ENCODE measurements at places on chromosomes 5 and 9. TPM values are rescaled to one million over a fixed set of nuclear protein-coding genes. Genes with fewer than 3 reads are reported as not detected.

- DNase-seq: no peak
Measured at GRCh38 chr5:27041372-27041771, 3.0 kb upstream of the CDH9 start.

- no peak for DNase-seq
Measured at GRCh38 chr9:131590449-131590848, 45.1 kb downstream of the PRRT1B start.

GRCh38 chr5:54518146-54518817 is 723 bp downstream of the SNX18 start:
- peak; percentile 36 for DNase-seq

- DNase-seq: no peak
Measured at GRCh38 chr9:98807814-98808195, 335 bp downstream of the GALNT12 start.

DNA sequence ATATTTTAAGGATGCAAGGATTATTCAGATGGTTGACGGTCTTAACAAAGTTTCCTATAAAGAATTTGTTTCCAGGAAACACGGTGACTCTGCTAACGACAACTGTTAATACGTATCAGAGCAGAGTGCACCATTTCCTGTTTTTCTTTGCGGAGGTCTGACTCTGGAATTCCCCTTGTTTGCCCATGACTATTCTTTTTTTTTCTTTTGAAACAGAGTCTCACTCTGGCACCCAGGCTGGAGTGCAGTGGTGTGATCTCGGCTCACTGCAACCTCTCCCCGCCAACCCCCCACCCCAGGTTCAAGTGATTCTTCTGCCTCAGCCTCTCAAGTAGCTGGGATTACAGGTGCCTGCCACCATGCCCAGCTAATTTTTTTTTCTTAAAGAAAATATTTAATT is 115.9 kb downstream of the CDC42SE2 start:
- DNase-seq: peak; percentile 78

- DNase-seq: no peak
Measured at GRCh38 chr9:74876382-74876949, 11.3 kb downstream of the TRPM6 start.

GRCh38 chr9:88237991-88238571 is 99.8 kb upstream of the SPATA31C2 start:
- DNase-seq: no peak

- DNase-seq: no peak
Measured at GRCh38 chr9:19156805-19157204, 29.5 kb upstream of the PLIN2 start.

GRCh38 chr5:170220191-170220590 is 12.6 kb upstream of the C5orf58 start:
- no peak for DNase-seq

GRCh38 chr9:130979591-130980385 is 29.2 kb upstream of the LAMC3 start:
- no peak for DNase-seq

DNA sequence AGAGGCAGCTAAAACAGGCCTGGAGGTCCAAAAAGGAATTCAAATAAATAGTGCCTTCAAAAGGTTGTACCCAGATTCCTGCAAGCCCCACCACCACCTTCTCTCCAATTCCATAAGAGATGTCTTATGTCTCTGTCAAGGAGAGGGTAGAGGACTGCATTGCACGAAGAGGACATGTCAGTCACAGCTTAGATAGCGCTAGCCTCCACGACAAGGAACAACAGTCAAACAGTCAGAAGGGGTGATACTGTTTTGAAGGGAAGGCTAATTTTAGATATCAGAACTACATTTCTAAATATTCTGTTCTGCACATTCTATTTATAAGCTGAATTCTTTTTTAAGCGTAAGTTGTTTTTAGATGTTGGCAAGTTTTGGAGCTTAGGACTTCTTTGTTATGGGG is 34.2 kb downstream of the PLAC8L1 start:
- no peak for DNase-seq

DNA sequence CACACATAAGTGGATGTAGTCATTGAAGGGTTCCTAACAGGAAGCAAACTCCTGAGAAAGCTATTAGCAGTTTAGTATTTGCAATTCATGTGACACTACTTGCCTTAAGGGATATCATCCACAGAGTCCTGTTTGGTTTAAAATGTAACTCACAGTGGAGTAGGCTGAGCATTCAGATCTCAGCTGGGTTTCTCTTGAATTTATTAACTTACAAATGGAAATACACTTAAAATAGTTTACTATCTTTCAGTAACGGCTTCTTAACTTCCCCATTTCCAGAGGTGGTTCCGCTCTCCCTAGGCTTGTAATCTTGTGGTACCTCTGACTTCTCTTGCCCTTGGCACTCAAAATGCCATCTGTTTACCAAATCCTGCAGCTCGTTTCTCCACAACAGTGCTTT is 660.7 kb upstream of the ADAMTS16 start:
- no peak for DNase-seq

DNA sequence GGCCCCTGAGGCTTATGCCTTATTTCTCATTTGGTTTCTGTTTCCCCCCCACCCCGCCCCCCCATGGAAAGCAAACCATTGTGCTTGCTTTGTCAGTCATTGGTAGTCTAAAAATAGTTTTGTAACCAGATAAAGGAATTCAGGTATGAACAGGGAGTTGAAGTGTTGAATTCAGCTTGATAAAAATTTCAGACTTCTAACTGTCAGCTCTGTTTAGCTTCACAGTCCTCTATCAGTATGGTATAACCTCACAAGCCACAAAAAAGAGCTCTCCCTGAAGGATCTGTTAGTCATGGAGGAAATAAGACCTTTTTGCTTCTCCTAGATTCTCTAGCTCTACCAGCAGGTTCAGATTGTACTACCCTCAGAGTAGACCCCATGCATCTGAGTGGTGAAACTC is 378.1 kb downstream of the TMEM38B start:
- no peak for DNase-seq

GRCh38 chr9:134291452-134291881 is 34.8 kb upstream of the RXRA start:
- DNase-seq: no peak

- no peak for DNase-seq
Measured at GRCh38 chr5:113378514-113378913, 56.3 kb downstream of the TSSK1B start.

DNA sequence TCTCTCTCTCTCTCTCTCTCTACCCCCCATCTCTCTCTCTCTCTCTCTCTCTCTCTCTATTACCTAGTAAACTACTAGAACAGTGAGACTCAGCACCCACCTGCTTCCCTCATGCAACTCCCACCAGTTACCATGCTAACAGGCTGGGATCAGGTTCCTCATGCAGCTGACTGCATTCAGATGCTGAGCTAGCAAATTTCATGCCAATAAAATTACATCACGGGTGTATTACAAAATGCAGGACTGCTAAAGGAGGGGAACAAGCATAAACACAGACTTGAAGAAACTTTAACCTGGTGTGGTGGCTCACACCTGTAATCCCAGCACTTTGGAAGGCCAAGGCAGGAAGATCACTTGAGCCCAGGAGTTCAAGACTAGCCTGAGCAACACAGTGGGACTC is 76.0 kb downstream of the CEMIP2 start:
- DNase-seq: no peak

- no peak for DNase-seq
Measured at GRCh38 chr5:31855134-31856040, 216.5 kb downstream of the PDZD2 start.

- no peak for DNase-seq
Measured at GRCh38 chr9:135973277-135974219, 12.4 kb upstream of the UBAC1 start.

DNA sequence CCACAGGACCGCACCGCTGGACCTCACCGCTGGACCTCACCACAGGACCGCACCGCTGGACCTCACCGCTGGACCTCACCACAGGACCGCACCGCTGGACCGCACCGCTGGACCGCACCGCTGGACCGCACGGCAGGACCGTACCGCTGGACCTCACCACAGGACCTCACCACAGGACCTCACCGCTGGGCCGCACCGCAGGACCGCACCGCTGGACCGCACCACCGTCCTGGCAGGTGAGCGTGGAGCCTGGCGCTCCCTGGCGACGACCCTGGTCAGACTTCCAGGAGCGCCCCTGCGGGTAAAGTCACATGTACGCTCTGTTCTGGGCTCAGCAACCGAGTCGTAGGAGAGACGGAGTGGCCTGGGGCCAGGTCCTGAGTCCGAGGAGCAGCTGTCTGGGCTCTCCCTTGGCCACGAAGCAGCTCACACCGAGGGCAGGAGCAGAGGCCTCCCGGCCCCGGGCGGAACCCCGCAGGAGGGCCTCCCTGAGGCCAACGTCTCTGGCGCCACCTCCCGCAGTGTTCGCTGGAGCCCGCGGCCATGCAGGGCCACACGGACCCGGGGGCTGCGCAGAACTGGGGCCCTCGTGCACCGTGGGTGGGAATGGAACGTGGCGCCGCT is 30.5 kb downstream of the MRPL36 start:
- no peak for DNase-seq

- DNase-seq: no peak
Measured at GRCh38 chr5:17218353-17219005, 1.0 kb downstream of the BASP1 start.

GRCh38 chr5:102857076-102857818 is 102.1 kb downstream of the PAM start:
- no peak for DNase-seq

- DNase-seq: no peak
Measured at GRCh38 chr9:79562749-79563386, 8.9 kb upstream of the TLE4 start.

NOXA1 gene
- 6.4 TPM for total RNA-seq

SLC30A5 gene
- total RNA-seq: 26.9 TPM

SLC27A6 gene
- total RNA-seq: not detected

TMEM174 gene
- total RNA-seq: not detected

ST8SIA4 gene
- 28.8 TPM for total RNA-seq

CMYA5 gene
- total RNA-seq: 0.13 TPM

QSOX2 gene
- 17.0 TPM for total RNA-seq

COL27A1 gene
- 1.4 TPM for total RNA-seq

C5orf58 gene
- total RNA-seq: not detected

PAPPA gene
- not detected for total RNA-seq

CKMT2 gene
- total RNA-seq: not detected

MLANA gene
- total RNA-seq: not detected

NUTM2F gene
- not detected for total RNA-seq

CCL19 gene
- total RNA-seq: not detected

PCDHAC1 gene
- not detected for total RNA-seq

All from T-cell (primary cell).